Right renal pelvis (tissue), 4 donors: ENCODE measurements at places on chromosomes 11 and 22. TPM values are rescaled to one million over a fixed set of nuclear protein-coding genes. Genes with fewer than 3 reads are reported as not detected.

- DNase-seq: no peak
Measured at GRCh38 chr11:11390068-11390771, 37.2 kb upstream of the CSNK2A3 start.

GRCh38 chr11:60899046-60899936 is 7.1 kb downstream of the PRPF19 start:
- no peak for DNase-seq

DNA sequence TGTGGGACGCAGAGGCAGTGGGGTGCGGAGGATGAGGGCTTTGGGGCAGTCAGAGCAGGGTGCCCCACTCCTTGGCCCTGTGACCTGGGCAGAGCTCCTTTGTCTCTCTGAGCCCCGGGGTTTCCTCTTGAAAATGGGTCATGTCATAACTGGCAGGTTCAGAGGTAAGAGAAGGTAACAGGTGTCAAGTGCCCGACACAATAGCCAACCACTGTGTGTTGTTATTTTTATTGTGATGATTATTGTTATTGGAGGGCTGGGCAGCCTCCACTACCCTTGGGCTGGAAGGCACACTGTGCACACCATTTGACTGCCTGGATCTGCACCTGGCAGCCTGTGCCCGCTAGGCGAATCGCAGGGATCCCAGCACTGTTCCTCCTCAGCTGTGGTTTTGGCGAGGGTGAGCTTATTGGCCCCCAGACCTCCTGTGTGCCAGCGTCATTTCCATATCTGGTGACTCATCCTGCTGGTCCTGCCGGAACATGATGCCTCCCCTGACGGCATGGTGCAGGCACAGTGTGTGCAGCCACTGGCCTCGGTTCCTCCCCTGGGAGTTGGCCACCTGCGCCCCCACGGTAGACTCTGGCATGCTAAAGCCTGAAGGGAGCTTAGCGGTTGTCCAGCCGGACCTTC is 15.4 kb upstream of the SOX10 start:
- no peak for DNase-seq

DNA sequence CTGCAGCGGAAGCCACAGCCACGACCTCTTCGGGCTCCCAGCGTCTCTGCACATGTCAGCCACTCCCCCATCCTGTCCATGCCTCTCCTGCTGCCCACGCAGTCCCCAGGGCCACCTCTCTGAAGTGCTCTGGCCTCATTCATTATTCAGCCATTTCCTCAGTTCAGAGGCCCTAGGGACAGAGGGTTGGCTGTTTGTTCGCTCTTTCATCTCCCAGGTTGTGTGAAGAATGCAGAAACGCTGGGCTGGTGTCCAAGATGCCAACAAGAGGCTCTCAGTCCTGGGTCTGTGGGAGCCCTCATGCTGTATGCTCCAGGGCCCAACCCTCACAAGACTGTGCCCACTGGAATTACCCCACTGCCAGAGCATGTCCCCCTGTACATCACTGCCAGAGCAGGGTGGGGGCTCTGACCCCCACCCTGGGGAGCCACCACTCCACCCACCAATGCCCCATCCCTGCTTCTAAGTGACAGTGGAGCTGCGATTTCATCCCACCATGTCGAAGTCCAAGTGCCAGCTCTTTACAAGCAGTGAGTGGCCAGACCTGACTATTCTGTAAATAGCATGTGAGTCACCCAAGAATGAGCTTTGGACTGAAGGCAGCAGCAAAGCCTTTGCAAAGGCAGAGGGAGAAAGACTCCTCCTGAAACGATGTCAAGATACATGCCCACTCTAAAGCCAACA is 209.6 kb downstream of the BUD13 start:
- DNase-seq: no peak

- DNase-seq: no peak
Measured at GRCh38 chr11:80162387-80162786, 721.6 kb upstream of the TENM4 start.

Gene SEZ6L
- 0.28 TPM for polyA plus RNA-seq

DNA sequence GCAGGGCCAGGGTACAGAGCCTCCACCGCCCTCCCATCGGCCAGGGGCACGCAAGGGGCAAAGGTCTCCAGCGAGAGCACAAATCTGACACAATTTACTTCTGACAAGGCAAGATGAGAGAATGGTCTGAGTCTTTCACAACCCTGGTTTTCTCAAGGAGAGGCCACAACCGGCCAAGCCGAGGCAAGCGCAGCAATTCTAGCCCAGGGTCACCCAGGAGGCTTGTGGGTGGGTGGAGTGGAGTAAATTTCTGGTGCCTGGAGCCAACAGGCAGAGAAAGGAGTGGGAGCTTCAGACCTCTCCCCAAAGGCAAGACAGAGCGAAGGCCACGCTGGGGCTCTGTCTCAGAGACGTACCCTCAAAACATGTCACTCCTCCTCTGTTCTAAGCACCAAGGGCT is 9.3 kb downstream of the LARGE2 start:
- DNase-seq: no peak

Gene TSPAN18
- polyA plus RNA-seq: 61.4 TPM

Gene UBQLNL
- polyA plus RNA-seq: 0.46 TPM

GRCh38 chr22:38567531-38568285 is 2.3 kb downstream of the DMC1 start:
- no peak for DNase-seq

GRCh38 chr22:43008509-43008908 is 6.4 kb downstream of the PACSIN2 start:
- no peak for DNase-seq

GRCh38 chr11:32584921-32585320 is 1.3 kb downstream of the EIF3M start:
- no peak for DNase-seq

DNA sequence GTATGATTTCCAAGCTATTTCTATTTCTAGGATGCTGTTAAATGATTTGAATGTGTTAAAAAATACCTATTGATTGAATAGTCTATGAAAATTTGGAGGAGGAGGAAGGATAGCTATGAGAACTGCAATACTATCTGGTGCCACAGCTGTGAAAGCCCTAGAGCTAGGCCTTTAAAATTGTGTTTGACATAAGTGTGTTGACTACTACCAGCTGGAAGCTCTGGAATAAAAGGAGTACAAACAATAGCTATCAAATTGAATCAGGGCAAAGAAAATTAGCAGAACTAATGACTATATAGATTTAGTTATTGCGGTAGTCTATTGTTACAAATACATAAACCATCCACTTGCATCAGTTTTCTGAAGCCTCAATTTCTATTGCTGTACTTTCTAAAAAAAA is 124.8 kb upstream of the CNTN5 start:
- DNase-seq: no peak

- DNase-seq: no peak
Measured at GRCh38 chr11:16986434-16987204, 27.6 kb downstream of the PLEKHA7 start.

- peak; percentile 95 for DNase-seq
Measured at GRCh38 chr11:66421492-66422205, 814 bp downstream of the NPAS4 start.

DNA sequence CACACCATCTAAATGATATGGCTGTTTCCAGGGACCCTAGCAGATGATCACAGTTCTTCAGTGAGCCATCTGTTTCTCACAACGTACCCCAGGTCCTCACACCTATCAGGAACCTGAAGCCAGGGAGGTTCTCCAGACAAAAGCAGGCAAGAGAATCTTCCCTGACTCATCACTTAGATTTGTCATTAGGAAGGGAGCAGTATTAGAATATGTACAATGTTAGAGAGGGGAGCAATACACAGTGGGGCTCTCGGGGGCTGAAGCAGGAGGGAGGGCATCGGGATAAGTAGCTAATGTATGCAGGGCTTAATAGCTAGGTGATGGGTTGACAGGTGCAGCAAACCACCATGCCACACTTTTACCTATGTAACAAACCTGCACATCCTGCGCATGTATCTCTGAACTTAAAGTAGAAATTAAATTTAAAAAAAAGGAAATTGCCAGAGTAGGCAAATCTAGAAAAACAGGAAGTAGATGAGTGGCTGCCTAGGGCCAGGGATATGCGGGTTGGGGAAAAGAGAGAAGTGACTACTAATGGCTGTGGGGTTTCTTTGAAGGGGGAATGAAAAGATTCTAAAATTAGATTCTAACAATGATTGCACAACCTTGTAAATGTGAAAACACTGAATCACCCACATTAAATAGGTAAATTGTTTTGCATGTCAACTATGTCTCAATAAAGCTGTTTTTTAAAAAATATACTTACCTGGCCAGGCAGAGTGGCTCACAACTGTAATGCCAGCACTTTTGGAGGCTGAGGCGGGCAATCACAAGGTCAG is 14.4 kb downstream of the C22orf42 start:
- no peak for DNase-seq

DNA sequence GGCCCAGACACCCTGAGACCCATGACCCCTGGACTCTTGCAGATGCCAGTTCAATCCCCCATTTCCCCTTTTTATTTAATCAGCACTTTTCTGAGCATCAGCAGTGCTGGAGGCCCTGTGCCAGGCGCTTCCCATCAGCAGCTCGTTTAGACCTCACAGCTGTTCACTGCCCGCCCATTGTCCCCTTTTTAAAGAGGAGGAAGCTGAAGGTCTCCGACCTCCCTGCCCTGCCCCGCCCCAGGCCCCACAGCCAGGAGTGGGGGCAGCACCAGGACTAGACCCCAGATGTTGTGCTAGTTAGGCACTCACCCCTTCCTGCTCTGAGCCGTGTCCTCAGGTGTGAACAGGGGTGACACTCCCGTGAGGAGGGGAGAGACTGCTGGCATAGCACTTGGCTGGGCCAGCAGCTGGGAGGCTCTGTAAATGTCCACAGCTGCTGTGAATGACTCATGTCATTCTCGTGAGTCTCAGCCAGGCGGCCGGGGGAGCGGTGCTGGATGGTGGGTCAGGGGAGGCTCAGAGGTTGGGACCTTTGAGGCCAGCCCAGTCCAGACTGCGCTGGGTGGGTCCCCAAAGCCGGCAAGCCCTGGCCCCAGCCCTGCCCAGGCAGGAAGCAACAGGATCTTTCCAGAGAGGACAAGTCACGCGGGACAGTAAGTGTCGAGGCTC is 19.9 kb downstream of the EMID1 start:
- DNase-seq: no peak

GRCh38 chr11:104583857-104584256 is 314.4 kb downstream of the CASP12 start:
- DNase-seq: no peak

- peak; percentile 3 for DNase-seq
Measured at GRCh38 chr11:92941676-92942571, 27.5 kb upstream of the MTNR1B start.
